Right atrium auricular region (tissue), 2 donors: ENCODE measurements at places on chromosomes 4 and X. TPM values are rescaled to one million over a fixed set of nuclear protein-coding genes. Genes with fewer than 3 reads are reported as not detected.

DNA sequence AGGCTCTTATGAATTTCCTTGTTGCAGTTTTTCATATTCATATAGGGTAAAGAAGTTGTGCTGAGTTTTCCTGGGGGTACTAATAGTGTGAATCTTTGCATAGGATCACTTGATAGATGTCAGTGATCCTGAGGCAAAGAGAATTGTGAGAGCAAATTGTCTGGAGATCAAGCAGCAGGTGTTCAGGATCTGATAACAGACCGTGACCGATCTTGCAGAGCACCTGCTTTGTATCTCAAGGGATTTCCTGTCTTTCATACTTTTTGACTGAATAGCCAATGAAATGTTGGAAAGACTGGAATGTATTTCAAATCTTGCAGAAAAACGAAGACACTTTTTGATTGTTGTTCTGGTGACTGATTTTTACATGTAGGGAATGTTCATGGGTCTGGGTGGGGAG, 914.5 kb downstream of the STIM2 start:
- no peaks in the 10 kb centered on the region for H3K4me1 ChIP-seq
- no peaks in the 10 kb centered on the region for H3K27me3 ChIP-seq
- H3K4me3 ChIP-seq: no peak overlapping the region
- H3K36me3 ChIP-seq: no peaks in the 10 kb centered on the region

DNA sequence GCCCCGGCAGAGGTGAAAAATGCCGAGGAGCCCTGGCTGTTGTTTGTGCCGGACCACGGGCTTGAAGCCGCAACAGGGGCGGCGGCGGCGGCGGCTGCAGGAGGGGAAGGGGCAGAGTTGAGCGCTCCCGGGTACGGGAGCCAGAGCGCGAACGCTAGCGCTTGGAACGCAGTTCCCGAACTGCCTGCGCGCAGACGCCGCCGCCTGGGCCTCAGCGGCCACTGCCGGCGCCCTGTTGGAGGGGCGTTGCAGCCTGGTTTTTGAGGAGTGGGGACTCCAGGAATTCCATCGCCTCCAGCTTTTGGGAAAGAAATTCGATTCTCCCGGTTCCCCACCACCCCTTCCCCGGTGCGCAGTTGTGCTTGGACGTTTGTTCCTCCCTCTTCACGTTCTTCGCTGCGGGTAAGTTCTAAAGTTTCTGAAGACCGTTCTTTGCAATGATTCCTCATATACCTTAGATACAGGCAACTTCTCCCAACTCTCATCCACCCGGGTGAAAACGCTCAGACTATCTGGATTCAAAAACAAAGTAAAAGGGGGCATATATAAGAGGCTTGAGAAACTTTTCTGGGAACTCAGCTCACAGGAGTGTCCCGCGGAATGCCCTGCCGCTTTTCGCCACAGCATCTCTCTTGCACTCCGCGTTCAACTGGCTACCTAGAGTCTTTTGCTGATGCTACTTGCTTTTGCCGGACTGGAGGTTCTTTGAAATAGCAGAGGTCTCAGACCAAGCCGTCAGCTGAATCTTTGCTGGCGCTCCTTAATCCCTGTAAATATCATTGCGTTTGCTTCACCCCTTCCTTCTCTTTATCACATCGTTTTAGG, 1.0 kb downstream of the FAT4 start:
- no peaks in the 10 kb centered on the region for H3K27me3 ChIP-seq
- H3K4me3 ChIP-seq: peak overlapping the region; percentile 76
- peaks cover 38% of the 10 kb centered on the region for H3K4me1 ChIP-seq

- H3K27ac ChIP-seq: no peak overlapping the region
- no peaks in the 10 kb centered on the region for H3K27me3 ChIP-seq
- H3K4me1 ChIP-seq: no peaks in the 10 kb centered on the region
- DNase-seq: no peak
- no peak overlapping the region for H3K4me3 ChIP-seq
Measured at GRCh38 chrX:9612146-9612505, 147.3 kb downstream of the TBL1X start.

Gene LAMTOR3
- 38.9 TPM for total RNA-seq

- H3K27ac ChIP-seq: no peak overlapping the region
- DNase-seq: no peak
- no peak overlapping the region for H3K4me3 ChIP-seq
- no peaks in the 10 kb centered on the region for H3K4me1 ChIP-seq
- H3K27me3 ChIP-seq: no peaks in the 10 kb centered on the region
Measured at GRCh38 chr4:79155336-79155735, 170.5 kb downstream of the NAA11 start.

Gene FGF5
- total RNA-seq: not detected

Gene FRAS1
- total RNA-seq: 5.8 TPM

DNA sequence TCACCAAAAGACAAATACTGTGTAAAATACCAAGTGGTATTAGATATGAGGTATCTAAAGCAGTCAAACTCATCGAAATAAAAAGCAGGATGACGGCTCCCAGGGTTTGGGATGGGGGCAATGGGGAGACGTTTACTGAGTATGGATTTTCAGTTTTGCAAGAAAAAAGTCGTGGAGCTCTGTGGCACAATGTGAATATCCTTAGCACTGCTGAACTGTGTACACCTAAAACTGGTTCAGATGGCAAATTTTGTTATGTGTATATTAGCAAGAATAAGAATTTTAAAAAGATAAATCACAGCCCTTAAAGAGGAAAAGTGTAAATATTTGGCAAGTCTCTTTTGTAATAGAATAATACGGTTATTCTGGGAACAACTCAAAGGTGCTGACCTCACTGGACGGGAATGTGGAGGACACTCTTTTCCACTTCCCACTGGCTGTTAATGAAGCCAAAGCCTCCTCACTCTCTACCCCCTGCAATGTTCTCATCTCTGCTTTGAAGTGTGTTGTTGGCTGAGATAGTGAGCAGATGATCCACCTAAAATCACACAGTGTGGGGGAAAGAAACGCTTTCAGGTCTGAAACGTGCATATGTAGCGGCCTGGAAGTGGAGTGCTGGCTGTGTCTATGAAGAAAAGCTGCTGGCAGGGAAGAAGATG, 49.2 kb downstream of the SEL1L3 start:
- no peak overlapping the region for H3K27ac ChIP-seq
- DNase-seq: no peak
- no peaks in the 10 kb centered on the region for H3K36me3 ChIP-seq

DNA sequence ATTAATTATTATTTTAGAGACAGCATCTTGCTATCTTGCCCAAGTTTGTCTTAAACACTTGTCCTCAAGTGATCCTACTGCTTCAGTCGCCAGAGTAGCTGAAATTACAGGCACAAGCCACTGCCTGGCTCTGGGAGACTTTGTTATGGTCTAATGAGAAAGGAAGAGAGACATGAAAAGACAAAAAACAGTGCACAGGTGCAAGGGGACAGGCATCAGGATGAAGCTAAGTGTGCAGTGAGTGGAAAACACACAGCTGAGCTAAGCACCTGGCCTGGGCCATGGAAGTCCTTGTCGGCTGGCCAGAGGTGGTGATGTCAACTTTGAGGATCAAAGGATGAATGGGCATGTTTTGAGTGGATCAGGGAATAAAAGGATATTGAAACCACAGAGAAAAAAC, 102.7 kb downstream of the HS3ST1 start:
- DNase-seq: no peak
- H3K27me3 ChIP-seq: no peaks in the 10 kb centered on the region
- H3K36me3 ChIP-seq: no peaks in the 10 kb centered on the region

- no peaks in the 10 kb centered on the region for H3K27me3 ChIP-seq
- H3K4me3 ChIP-seq: no peak overlapping the region
- no peak overlapping the region for H3K27ac ChIP-seq
Measured at GRCh38 chr4:104502471-104502870, 7.8 kb upstream of the CXXC4 start.

Gene RPL10
- total RNA-seq: 4,587 TPM

DNA sequence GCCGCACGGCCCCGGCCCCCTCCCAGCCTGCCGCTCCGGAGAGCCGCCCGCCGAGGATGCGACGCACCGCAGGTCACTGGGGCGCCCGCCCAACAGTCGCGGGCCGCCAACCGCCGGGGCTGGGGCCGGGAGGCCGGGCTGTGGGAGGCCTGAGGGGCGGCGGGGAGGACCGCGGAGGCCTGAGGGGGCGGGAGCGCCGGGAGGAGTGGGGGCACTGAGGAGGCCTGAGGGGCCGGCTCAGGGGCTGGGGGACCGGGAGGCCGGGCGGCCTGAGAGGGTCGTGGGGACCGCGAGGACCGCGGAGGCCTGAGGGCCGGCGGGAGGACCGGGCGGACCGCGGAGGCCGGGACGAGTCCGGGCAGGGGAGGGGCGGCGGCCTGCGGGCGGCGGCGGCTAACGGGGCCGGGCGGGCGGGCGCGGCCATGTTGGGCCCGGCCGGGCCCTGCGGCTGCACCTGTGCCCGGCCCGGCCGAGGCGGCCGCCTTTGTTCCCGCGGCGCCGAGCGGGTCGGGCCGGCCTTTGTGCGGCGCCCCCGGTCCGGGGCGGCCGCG, 353 bp downstream of the NSD2 start:
- peak overlapping the region; percentile 92 for H3K27ac ChIP-seq
- H3K4me1 ChIP-seq: peaks cover 15% of the 10 kb centered on the region
- H3K27me3 ChIP-seq: no peaks in the 10 kb centered on the region
- DNase-seq: no peak
- H3K4me3 ChIP-seq: peak overlapping the region; percentile 90
- H3K36me3 ChIP-seq: no peaks in the 10 kb centered on the region

DNA sequence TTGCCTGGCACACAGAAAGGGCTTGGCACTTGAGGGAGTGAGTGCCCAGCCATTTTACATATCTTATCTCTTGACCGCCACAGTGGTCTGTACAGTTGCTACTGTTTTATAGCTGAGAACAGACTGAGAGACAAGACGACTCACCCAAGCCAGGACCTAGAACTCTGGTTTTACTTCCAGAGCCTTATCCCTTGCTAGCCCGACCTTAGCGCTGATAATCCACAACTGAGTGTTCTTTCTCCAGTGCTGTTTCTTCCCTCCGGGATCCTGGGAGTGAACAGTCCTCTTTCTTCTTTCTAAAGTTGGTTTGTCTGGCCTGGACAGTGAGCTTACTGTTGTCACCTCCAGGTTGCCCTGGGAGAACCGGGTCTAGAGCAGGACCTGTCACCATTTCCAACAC, 52.5 kb upstream of the TADA2B start:
- peaks cover 15% of the 10 kb centered on the region for H3K36me3 ChIP-seq
- peaks cover 52% of the 10 kb centered on the region for H3K4me1 ChIP-seq
- DNase-seq: peak; percentile 36
- H3K4me3 ChIP-seq: no peak overlapping the region
- no peaks in the 10 kb centered on the region for H3K27me3 ChIP-seq

DNA sequence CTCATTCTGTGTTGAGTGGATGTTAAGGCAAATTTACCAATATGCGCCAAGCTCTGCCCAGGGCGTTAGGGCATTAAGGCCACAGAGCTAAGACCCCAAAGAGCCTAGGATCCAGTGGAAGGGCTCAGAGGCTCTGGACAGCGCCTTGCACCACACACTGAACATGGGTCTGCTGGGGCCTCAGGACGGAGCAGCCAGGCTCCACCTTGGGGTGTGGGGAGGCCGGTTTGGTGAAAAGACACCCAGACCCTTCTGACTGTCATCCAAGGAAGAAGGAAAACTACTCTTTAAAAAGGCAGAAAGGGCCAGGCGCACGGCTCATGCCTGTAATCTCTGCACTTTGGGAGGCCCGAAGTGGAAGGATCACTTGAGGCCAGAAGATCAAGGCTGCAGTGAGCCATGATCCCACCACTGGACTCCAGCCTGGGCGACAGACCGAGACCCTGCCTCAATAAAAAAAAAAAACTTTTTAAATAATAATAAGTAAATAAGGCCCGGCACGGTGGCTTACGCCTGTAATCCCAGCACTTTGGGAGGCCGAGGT, 1.3 kb upstream of the MRFAP1 start:
- H3K36me3 ChIP-seq: peaks cover 12% of the 10 kb centered on the region
- H3K4me3 ChIP-seq: no peak overlapping the region

Gene APELA
- total RNA-seq: not detected

DNA sequence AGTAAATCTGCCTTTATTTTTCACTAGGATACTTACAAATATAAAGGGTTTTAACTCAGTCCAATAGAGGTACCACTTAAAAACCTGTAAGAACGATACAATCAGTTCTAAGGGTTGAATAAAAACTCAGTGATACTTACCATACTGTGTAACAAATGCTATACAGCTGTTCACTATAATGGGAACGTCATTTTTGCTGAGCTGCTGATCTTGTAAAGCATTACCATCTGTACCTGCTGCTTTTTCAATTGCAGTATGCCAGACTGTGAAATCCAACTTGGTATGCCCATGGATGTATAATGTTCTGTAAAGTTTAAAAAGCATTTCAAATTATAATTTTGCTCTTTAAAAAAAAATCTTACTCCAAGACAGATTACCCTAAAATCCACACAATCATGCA, 111.2 kb downstream of the ARAP2 start:
- no peak overlapping the region for H3K27ac ChIP-seq
- no peak for DNase-seq
- H3K4me3 ChIP-seq: no peak overlapping the region
- H3K4me1 ChIP-seq: no peaks in the 10 kb centered on the region

Gene PPEF1
- total RNA-seq: 0.78 TPM

Gene HMGN5
- 3.6 TPM for total RNA-seq

Gene STS
- total RNA-seq: 6.2 TPM

Gene NMU
- total RNA-seq: 0.47 TPM

Gene ANXA3
- 54.0 TPM for total RNA-seq

- no peak overlapping the region for H3K27ac ChIP-seq
- no peak for DNase-seq
- no peaks in the 10 kb centered on the region for H3K4me1 ChIP-seq
- no peak overlapping the region for H3K4me3 ChIP-seq
- no peaks in the 10 kb centered on the region for H3K36me3 ChIP-seq
- no peaks in the 10 kb centered on the region for H3K27me3 ChIP-seq
Measured at GRCh38 chrX:44144177-44144945, 171.2 kb upstream of the NDP start.

GRCh38 chr4:163592212-163592611, 97.7 kb downstream of the TMA16 start:
- no peak for DNase-seq
- H3K27ac ChIP-seq: no peak overlapping the region
- no peaks in the 10 kb centered on the region for H3K4me1 ChIP-seq

DNA sequence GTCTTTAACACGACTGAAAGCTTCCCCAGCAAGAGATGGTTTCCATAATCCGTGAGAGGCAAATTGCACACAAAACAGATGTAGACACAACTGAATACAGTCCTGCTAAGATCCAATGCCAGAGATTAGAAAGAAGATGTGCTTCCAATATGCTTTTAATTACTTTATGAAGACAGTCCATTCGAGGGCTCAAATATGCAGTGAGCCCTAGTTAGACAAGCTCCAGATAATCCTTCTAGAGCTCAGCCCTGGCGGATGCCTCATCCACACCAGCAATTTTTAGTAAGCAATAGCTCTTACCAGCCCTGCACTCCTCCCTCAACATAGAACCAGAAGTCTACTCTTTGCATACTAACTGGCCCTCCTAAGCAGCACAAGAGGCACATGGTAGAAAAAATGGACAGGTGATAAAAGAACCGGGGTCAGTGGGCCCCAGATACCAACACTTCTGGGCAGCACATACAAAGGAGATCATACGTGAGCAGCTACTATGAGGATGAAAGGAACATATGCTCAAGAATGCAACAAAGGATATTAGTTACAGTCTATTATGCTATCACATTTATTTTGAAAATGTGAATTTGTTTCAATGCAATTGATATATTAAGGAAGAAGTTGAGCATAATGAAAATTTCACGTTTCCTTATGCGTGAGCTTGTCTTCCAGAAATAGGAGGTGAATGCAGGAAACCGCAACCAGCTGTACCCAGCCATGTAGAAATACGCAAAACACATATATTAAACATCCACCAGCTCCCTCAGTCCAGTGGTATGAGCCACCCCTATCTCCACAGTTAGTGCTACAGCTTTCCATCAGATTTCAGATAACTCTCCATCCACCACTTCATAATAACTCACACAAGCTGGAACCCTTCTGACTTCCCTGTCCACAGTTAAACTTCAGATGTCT, 34.3 kb downstream of the GPC4 start:
- no peak for DNase-seq
- no peaks in the 10 kb centered on the region for H3K4me1 ChIP-seq
